ENCODE measurements at places on chromosomes 7 and 10. TPM values are rescaled to one million over a fixed set of nuclear protein-coding genes. Genes with fewer than 3 reads are reported as not detected.
A peak's percentile ranks its signal among the peaks of the same experiment; 100 is the strongest.

GRCh38 chr7:111025006-111025405, 65.9 kb upstream of the LRRN3 start:
- DNase-seq, result no peak

DNA sequence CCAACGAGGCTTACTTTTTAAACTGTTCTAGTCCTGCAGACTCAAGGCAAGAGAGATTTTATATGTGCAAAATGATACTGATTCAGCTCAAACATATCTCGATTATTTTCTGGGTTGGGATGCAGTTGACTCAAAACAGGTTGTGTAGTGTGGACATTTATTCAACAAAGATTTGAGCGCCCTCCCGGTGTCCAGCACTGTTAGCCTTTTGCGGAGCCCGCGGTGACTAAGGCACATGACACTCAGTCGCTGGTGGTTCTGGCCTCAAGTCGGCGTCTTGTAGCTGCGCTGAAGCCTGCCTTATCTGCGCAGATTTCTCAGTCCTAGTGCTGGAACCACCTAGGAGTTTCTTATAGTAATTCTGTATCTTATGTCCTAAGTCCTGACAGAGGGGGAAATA, 938 bp upstream of the CADPS2 start:
- peak; percentile 82 for DNase-seq

GRCh38 chr10:69004821-69005220, 16.2 kb downstream of the KIFBP start:
- DNase-seq, result peak; percentile 53

GRCh38 chr7:85061456-85061855, 125.4 kb downstream of the SEMA3D start:
- no peak for DNase-seq

GRCh38 chr7:54932818-54933543, 85.8 kb upstream of the EGFR start:
- DNase-seq, result peak; percentile 40

GRCh38 chr10:130036296-130037065, 72.4 kb upstream of the EBF3 start:
- no peak for DNase-seq

GRCh38 chr7:96284835-96285234, 37.1 kb downstream of the SLC25A13 start:
- no peak for DNase-seq

GRCh38 chr10:101831169-101831811, 12.3 kb downstream of the KCNIP2 start:
- DNase-seq, result no peak

RRP12 gene
- 24.1 TPM for total RNA-seq

All from SK-MEL-5 (cell line).